ENCODE measurements at places on chromosomes 2 and 18. TPM values are rescaled to one million over a fixed set of nuclear protein-coding genes. Genes with fewer than 3 reads are reported as not detected.

The ASB18 gene
- total RNA-seq, result not detected

The NGEF gene
- total RNA-seq, result 3.4 TPM

The RFTN2 gene
- 5.9 TPM for total RNA-seq

The CNTNAP5 gene
- not detected for total RNA-seq

The KCNF1 gene
- not detected for total RNA-seq

The FLACC1 gene
- 0.89 TPM for total RNA-seq

The DQX1 gene
- 0.32 TPM for total RNA-seq
